ENCODE measurements at places on chromosomes 1 and 21.
A peak's percentile ranks its signal among the peaks of the same experiment; 100 is the strongest.

DNA sequence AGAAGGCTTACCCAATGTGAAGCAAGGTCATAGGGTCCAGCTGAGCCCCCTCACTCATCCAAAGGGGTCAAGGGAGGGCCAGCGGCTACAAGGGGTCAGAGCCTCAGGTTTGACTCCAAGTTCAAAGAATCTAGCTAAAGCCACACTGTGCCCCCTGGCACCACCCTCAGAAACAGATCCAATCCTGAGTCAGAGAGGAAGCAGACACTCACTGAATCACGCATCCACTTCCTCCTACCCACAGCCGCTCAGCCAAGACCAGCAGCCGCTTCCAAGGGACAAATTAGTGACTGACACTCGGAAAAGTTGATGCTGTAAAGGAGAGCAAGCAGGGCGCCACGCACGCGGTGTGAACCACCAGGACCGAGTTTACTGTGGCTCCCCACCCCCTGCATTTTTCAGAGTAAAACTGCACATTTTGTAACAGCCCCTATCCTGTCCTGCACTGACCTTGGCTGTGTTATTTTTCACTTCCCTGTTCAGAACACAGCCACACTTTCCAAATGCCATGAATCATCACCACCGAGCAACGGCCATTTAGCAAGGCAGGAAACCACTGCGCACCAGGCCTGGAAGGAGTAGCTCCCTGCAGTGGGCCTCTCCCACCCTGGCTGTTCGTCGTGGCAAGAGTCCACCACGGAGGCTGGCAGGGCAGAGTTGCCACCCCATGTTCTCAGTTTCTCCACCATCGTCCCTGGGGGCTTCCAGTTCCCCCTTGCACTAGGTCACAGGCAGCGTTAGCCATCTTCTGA is 147.8 kb downstream of the TOMM20 start:
- peak; percentile 47 for DNase-seq

DNA sequence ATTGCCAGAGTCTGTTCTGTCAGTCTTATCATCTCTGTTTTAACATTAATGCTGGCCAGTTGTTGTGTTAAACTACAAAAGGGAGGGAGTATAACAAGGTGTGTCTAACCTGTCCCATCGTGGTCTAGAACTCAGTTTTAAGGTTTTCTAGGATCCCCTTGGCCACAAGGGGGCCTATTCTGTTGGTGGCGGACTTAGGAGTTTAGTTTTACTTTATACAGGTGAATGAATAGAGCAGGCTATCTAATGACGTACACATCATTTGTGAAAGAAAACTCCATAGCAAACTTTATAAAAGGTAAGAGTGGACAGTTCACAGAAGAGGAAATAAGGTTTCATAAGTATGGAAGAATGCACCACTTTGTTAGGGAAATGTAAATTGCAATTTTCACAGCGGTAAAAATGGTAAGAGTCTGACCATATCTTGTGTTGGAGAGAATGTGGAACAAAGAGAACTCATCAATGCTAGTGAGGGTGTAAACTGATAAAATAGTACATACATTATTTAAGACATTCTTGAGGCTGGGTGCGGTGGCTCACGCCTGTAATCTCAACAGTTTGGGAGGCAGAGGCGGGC is 2.5 kb upstream of the ATF6 start:
- DNase-seq, result no peak

GRCh38 chr1:229264487-229264886 is 6.4 kb upstream of the RAB4A start:
- DNase-seq, result no peak

DNA sequence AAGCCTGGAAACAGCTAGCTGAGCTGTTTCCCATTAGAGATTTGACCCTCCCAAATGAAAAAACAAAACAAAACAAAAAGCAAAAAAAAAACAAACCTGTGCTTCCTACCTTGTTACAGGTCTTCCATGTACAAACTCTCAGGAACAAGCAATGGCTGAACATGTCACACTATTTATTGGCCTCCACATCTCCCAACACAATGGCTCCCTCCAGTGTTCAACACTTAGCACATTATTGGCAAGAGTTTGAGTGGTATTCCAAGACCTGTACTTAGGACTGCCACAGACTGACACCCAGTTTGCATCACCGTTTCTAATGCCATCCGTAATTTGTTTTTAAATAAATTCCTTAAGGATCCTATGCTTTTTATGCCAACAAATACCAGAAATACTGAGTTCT is 195.0 kb upstream of the OLFM3 start:
- no peak for DNase-seq

- DNase-seq, result no peak
These were observed 8.1 kb downstream of the KNCN start for GRCh38 chr1:46543382-46543760.

GRCh38 chr1:179599623-179600249 is 8.1 kb downstream of the TDRD5 start:
- DNase-seq, result no peak

GRCh38 chr1:168031198-168031597 is 94.3 kb upstream of the MPC2 start:
- no peak for DNase-seq

DNA sequence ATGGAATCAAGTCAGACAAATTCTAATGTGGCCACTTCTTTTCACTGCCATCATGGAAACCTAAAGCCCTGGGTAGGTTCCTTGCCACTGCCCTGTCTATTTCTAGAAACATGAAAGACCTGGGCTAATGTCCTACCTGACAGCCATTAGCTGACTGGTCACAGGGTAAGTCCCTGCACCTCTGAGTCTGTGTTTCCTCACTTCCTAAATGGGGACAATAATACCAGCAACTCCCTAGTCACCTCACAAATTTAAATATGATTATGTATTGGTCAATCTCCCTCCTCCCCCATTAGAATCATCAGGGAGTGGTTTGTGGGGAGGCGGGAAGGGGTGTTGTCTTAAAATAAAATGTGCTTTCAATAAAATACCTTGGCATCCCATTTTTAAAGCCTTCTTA is 2.2 kb downstream of the CREG1 start:
- no peak for DNase-seq

- no peak for DNase-seq
These were observed 22.5 kb upstream of the KCTD3 start for GRCh38 chr1:215544566-215544965.

GRCh38 chr1:155968670-155969069 is 9.7 kb downstream of the ARHGEF2 start:
- DNase-seq, result no peak

GRCh38 chr1:184753117-184753516 is 1.5 kb downstream of the EDEM3 start:
- no peak for DNase-seq

DNA sequence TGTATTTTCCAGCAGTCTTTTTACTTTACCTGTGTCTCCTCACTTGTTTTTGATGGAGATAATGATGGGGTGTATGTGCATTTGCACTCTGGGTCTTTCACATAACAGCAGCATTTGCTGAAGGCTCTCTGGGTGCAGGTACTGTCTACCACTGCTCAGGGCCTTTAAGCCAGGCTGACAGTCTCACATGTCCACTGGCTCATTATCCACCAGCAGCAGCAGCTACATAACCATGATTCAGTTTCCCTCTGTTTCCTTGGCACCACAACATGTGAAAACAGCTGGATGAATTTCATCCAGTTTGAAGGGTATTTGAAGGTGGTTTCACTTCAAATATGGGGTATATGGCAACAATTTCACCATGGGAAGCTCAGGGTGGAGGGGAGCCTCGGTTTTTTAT is 41.2 kb upstream of the ROR1 start:
- DNase-seq, result no peak

- no peak for DNase-seq
These were observed 134.5 kb upstream of the KCNE2 start for GRCh38 chr21:34229353-34229752.

- peak; percentile 50 for DNase-seq
These were observed 627 bp upstream of the GNB1 start for GRCh38 chr1:1891349-1892078.

DNA sequence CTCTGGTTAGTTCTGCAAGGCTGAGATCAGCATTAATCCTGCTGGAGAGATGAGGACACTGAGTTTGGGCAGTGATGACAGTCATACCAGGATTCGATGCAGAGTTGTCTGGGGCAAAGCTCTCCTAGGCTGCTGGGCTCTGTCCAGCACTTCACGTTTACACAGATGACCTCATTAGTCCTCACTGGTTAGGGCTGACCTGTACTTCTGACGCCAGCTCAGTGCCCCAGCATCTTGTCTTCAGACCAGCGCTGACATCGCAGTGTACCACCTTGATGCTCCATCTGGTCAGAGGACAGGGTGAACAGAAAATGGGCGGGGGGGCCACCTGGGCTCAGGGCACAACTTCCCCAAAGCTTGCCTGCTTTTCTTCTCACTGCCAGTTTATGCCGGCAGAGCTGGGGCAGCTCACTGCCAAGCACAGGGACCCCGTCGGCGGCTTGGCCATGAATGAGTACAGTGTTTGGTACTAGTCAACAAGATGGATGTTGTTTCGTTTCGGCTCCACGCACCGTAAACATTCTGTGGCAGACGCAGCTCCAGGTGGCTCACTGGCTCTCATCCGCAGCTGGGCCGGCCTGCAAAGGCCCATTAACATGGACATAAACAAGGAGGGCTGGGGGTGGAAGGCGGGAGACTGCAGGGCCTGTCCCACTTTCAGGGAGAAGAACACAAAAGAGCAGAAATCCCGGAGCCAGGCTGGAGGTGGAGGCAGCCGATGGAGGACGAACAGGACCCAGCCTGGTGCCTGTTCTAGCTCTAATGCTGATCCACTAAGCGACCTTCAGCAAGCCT is 118.7 kb downstream of the GLIS1 start:
- DNase-seq, result no peak

- no peak for DNase-seq
These were observed 24.0 kb downstream of the NSUN4 start for GRCh38 chr1:46364612-46365011.

DNA sequence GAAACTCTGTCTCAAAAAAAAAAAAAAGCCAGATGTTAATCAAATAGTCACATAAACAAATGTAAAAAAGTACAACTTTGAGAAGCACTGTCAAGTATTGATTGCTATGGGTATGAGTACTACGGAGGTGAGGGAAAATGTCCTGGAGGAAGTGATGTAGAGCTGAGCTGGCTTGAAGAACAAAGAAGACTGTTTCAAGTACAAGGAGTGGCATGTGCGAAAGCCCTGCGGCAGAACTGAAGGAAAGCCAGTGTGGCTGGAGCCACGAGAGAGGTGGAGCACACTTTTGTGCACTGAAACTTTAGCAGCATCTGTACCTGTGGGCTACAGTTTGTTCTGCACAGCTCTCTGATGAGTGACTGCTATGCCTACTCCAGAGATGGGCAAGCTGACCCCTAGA is 5.4 kb upstream of the RPS6KA1 start:
- no peak for DNase-seq

- peak; percentile 16 for DNase-seq
These were observed 698 bp downstream of the MOV10 start for GRCh38 chr1:112674986-112675727.

GRCh38 chr1:32958827-32959226 is 5.8 kb downstream of the RNF19B start:
- no peak for DNase-seq

- no peak for DNase-seq
These were observed 60.6 kb upstream of the CD1D start for GRCh38 chr1:158119976-158120653.

- no peak for DNase-seq
These were observed 116.1 kb downstream of the NPHP4 start for GRCh38 chr1:5876094-5876650.

DNA sequence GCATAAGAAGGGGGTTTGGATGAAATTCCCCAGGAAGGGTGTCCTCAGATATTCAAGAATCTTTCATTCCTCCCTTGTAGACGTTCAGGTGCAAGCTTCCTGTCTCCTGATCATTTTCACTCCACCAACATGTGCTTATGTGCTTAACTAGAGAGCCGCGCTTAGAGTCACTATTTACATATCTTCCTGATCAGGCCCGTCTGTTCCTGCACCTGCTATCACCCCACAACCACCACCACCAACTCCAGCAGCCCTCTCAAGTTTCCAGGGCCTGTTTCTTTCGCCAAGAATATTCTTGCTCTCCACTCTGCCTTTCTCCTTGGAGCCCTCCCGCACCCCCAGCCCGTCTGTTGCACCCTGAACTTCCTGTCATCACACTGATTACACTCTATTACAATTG is 113.4 kb downstream of the SPSB1 start:
- DNase-seq, result no peak

DNA sequence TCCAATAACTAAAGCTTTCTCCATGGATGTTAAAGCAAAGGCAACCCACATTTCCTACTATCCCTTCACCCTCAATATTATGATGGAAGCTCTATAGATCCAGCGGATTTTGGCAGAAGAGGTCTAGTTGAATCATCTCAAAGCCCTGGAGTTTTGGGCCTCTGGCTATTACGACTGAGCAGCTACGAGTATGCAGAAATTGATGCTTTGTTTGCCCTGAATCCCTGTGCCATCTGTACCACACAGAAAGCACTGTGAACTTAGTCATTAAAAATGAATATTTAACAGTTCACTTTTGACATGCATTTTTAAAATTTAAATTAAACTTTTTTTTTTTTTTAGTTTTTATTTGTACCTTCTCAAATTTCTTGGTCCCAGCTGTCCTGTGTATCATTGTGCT is 705.4 kb upstream of the PTBP2 start:
- no peak for DNase-seq

DNA sequence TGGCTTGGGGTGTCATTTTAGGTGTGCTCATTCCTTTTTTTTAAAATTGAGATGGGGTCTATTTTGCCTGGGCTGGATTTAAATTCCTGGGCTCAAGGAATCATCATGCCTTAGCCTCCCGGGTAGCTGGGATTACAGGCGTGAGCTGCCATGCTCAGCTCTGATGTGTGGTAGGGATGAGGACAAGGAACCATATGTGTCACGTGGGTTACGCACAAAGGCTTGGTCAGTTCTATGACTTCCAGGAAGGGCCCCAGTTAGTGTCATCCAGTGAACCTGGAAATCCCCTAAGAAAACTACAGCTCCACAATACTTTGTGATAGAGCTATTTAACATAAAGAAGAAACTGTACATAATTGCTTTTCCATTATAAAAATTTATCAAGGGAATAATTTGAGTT is 6.7 kb upstream of the METTL25B start:
- no peak for DNase-seq

GRCh38 chr21:42818328-42818749 is 61.0 kb downstream of the WDR4 start:
- peak; percentile 41 for DNase-seq

DNA sequence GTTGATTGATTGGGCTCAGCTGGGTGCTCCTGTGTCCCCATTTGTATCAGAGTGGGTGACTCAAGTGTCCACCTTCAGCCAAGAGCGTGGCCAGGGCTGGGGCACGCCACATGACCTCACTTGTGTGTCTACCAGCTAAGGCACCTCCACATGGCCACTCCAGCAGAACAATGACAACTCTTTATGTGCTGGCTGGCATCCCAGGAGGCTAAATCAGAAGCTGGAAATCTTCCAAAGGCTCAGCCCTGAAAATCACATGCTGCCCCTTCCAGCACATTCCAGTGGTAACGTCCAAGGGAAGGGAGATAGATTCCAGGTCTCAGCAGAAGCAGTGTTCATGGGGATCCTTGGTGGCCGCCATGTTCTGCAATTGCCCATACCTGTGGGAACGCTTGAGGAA is 585.5 kb downstream of the AJAP1 start:
- no peak for DNase-seq

Measured in stimulated activated CD8-positive, alpha-beta memory T cell treated with anti-CD3 and anti-CD28 coated beads, Interleukin-2, amount 100 ng/mL, for 1 hour (primary cell).